Stimulated activated CD8-positive, alpha-beta memory T cell treated with anti-CD3 and anti-CD28 coated beads, Interleukin-2, amount 100 ng/mL, for 1 hour (primary cell): ENCODE measurements at places on chromosomes 1 and 21.

GRCh38 chr1:204763773-204764427 lies 78.4 kb upstream of the LRRN2 start:
- peak; percentile 11 for DNase-seq

- DNase-seq, result no peak
Observed at GRCh38 chr1:228777236-228777635, 42.0 kb downstream of the RHOU start.

- no peak for DNase-seq
Observed at GRCh38 chr1:41319807-41320711, 41.2 kb upstream of the FOXO6 start.

- DNase-seq, result no peak
Observed at GRCh38 chr1:14415396-14415795, 183.1 kb upstream of the KAZN start.

DNA sequence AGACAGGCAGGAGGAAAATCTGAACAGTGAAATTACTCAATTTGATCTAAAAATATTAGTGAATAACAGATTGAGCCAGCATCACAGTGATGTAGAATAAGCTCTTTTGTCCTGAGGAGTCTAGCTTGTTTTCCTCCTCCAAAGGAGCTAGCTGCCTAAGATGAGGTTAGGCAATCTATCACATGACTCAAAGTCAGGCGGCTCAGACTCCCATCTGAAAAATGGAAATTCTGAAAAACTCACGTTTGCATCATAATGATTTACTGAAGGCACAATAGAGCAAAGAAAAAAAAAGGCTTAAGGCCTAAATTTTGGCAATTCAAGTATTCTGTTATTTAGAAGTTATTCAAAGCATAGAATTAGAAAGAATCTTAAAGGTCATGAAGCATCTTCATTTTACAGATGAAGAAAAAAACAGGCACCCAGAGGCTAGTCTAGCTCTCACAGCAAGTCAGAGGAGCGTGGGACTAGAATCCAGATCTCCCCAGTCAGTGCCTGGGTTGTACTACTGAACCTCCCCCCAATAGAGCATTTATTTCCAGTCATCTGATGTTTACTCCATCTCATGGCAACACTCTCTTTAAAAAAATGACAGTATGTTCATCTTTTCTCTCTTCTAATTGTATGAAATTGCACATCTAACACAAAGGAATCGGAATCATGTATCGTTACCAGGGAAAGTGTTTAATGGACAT lies 62.5 kb upstream of the ATF3 start:
- no peak for DNase-seq

DNA sequence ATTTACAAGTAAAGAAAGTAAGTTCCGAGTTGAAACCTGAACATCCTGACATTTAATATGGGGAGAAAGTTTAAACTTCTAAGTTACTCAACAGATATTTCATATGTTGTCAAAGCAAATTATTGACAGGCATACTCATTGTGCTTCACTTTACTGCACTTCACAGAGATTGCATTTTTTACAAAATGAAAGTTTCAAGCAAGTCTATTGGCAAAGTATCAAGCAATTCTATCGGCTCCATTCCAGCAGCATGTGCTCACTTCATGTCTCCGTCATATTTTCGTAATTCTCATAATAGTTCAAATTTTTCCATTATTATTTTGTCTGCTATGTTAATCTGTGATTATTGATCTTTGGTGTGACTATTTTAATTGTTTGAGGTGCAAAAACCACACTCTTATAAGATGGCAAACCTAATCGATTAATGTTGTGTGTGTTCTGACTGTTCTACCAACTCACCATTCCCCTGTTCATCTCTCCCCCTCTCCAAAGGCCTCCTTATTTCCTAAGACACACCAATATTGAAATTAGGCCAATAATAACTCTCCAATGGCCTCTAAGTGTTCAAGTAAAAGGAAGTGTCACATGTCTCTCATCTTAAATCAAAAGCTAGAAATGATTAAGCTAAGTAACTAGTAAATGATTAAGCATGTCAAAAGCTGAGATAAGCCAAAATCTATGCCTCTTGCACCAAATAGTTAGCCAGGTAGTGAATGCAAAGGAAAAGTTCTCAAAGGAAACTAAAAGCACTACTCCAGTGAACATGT lies 68.2 kb upstream of the BCL9 start:
- no peak for DNase-seq

- peak; percentile 51 for DNase-seq
Observed at GRCh38 chr1:146036965-146037646, 15.6 kb upstream of the HJV start.

DNA sequence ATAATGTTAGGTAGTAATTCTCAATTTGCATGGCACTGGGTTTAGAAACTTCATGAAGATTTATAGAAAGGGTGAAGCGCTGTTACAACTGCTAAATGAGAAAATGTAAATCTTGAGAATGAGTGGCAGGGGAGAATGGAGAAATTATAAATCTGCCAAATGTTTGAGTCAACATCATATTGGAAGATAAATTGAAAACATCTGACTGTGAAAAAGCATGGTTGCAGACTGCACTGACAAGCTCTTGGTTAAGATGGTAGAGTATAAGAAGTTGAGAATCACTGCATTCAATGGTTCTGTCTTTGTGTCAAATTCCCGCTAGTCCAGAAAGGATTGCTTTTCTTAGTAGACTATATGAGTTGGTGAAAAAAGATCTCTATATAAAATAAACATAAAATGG lies 113.3 kb upstream of the DUSP10 start:
- no peak for DNase-seq

DNA sequence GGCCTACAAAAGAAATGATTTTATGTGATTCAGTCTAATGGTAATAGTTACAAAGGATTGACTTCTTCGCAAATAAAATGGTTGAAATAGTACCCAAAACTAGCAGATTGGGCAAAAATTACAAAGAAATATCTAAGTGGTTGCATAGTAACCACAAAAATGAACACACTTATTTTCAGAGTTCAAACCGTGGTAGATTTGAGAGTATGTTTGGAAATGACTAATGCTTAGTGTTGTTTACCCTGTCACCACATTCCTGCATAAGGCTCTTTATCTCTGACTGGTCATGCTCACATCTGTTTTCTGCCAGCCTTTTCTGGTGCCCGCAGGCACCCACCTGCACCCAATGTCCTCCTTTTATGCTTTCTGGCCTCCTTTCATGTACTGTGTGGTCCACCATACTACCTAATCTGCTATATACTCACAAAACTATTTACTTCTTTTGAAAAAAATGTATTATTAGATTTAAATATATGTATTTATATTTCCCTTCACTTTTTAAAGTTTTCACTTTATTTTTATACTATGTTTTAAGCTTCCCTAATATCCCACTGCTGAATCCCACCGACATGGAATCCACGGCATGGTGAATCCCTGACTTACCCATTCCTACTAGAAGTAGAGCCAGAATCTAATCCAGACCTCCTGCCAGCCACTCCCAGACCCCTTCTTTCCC lies 30.3 kb downstream of the PTPRC start:
- DNase-seq, result no peak

- DNase-seq, result no peak
Observed at GRCh38 chr1:95636897-95637296, 402.9 kb downstream of the RWDD3 start.

DNA sequence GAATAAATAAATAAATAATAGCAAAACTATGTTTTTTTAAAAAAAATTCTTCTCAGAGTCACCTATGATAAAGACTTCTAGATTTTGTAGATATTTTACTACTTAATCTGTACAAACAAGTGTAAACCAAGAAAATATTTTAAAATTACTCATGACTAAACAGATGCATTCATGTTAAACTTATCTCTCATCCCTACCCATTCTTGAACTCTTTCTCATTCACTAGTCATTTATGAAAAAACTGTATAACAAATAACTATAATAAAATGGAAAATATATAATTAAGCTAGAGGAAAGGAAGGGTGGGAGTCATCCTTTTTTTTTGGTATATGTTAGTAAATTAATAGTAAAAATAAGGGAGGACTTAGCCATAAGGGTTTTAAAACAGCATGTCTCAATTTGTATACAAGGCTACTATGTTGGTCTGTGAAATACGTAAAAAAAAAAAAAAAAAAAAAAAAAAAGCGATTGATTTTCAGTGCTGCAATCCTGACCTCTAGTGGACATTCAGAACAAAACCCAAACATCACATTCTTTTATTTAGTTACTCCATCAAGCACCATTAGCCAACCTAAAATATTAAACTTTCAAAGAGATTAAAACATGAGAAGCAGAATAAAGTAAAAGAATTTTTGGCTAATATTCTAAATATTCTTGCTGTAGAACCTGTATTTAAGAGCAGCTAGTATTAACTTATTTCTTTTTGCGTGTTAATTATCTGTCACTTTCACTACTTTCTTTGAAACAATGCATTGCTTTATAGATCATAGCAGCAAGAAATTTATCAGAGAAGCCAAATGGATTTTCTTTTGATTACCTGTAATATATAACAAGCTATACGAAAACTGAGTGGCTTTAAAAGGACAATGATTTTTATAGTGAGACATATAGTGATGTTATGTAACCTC lies 255.8 kb upstream of the CACYBP start:
- no peak for DNase-seq

DNA sequence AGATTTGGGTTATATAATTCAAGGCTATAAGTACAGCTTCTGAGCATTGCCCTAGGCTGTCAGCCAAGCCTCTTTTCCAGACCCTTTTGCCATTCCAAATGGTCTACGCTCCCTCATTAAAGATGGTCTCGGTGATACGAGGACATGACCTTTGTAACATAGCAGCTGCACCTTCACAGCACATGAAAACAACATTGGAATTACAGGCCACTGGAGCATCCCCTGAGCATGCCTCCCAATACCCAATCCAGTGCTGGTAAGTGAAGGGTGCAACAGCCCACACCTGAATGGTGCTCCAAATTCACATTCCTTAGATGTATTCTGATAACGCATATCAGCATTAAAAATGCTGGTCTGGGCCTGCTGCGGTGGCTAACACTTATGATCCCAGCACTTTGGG lies 20.1 kb upstream of the PTPRF start:
- no peak for DNase-seq

- DNase-seq, result no peak
Observed at GRCh38 chr1:241992734-241993133, 6.2 kb downstream of the MAP1LC3C start.

- DNase-seq, result no peak
Observed at GRCh38 chr1:4745560-4745959, 91.2 kb downstream of the AJAP1 start.

- no peak for DNase-seq
Observed at GRCh38 chr21:34702341-34703170, 33.8 kb downstream of the CLIC6 start.

DNA sequence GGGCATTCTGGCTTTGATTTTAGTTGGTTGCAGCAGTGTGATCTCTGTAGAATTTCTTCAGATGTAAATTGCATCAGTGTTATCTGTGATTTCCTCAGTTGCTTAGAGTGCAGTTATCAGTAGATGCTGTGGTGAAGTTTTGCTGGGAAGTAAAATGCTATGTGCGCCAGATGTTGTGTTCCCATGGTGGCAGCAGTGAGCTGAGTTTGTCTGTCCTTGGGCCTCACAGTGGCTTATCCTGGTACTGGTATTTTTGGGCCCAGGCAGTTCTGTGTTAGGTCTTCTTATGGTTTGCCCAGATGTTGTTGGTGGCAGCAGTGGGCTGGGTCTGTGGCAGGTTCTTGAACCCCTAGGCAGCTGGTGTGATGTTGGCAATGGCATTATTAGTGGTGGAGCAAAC lies 1242.1 kb downstream of the PLA2G4A start:
- DNase-seq, result no peak

- DNase-seq, result no peak
Observed at GRCh38 chr1:176811511-176812288, 348.7 kb downstream of the PAPPA2 start.

DNA sequence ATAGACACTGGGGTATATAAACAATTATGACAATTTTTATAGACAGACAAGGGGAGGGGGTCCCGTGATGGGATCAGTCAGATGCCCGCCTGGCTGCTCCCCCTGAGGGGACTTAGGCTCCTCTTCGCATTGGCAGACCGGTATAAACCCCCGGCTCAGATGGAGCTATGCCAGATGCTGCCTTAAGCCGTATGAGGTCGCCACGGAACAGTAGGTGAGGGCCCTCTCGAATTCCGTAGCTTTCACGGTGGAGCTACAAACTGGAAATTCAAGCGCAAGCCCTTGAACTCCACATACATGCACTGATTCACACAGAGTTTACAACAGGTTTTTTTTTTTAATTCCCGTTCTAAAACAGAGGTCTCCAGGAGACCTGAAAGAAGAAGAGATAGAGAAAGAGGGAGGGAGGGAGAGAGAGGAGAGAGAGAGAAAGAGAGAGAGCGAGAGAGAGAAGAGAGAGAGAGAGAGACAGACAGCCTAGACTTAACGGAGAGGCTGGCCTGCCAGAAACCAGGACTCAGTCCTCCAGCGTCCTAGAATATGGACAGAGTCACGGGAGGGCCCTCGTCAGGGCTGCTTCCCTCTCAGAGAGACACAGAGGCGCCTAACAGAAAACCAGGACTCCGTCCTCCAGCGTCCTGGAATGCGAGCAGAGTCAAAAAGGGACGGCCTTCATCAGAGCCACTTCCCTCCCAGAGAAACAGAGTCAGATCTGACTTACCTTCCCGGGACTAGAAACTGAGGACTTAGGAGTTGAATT lies 24.4 kb upstream of the TMEM54 start:
- DNase-seq, result no peak

- no peak for DNase-seq
Observed at GRCh38 chr1:65431111-65431705, 10.7 kb downstream of the LEPR start.

GRCh38 chr1:36446271-36446670 lies 4.0 kb downstream of the OSCP1 start:
- no peak for DNase-seq

DNA sequence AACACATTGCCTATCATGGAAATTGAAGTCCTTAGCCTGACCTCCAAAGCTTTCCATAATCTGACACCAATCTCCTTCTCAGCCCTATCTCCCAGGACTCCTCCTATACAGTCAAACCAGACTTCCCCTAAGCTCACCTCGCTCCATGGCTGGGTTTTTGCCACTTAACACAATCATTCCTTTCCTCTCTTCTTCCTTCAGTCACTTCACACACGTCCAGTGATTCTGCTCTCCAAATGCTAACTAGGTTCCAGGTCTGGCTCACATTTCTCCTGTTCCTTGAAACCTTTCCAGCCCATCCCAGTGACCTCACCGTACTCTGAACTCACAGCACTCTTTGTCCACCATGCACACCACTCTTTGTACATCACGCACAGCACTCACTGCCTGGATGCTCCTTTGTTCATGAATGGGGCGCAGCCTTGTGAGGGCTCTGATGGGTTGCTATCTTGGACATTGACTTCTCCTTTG lies 98.4 kb downstream of the GLUL start:
- DNase-seq, result no peak
